ENCODE measurements at places on chromosomes 5 and 9.

GRCh38 chr9:21429191-21429590 lies 11.0 kb upstream of the IFNA1 start:
- no peak for DNase-seq

- DNase-seq = no peak
Observed at GRCh38 chr9:113558632-113559502, 95.3 kb downstream of the RGS3 start.

GRCh38 chr5:116137544-116138378 lies 52.9 kb downstream of the COMMD10 start:
- peak; percentile 70 for DNase-seq

DNA sequence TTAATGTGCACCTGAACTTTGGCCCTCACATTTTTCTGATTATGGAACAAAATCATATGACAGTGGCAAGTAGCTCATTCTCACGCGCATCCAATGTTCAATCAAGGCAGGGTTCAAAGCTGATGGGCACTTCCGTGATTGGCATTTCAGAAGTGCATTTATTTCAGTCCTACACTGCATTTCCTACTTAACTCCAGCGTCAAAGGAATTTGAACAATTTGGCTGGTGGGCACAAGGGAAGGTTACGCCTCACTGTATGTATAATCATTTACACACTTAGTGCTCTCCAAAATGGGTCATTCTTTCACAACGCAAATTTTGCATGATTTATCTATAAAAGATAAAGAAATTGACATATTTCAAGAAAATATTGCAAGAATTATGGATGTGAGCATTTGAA lies 167.9 kb upstream of the VLDLR start:
- no peak for DNase-seq

DNA sequence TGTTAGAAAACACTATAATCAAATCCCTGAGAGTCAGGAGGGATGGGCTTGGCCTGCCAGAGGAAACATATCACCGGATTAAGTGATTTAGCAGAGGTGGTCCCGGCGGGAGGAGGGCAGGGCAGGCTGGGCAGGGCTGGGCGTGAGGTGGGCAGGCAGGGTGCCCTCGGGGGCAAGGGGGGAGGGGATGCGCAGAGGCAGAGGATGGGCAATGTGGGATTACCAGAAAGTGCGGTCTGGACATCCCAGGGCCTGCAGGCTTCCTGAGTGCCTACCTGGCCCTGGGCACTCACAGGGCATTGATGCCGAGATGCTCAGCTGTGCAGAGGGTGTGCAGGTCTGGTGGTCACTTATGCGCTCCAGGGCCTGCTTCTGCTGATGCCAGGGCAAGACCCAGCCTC lies 115.2 kb downstream of the ADAMTS2 start:
- DNase-seq = no peak

GRCh38 chr5:68086439-68086838 lies 129.1 kb upstream of the PIK3R1 start:
- DNase-seq = no peak

GRCh38 chr9:76772686-76773445 lies 8.6 kb downstream of the PCA3 start:
- no peak for DNase-seq

- no peak for DNase-seq
Observed at GRCh38 chr5:18792145-18792544, 1157.9 kb downstream of the TAF11L14 start.

- no peak for DNase-seq
Observed at GRCh38 chr5:73282383-73282782, 109.4 kb downstream of the TMEM174 start.

DNA sequence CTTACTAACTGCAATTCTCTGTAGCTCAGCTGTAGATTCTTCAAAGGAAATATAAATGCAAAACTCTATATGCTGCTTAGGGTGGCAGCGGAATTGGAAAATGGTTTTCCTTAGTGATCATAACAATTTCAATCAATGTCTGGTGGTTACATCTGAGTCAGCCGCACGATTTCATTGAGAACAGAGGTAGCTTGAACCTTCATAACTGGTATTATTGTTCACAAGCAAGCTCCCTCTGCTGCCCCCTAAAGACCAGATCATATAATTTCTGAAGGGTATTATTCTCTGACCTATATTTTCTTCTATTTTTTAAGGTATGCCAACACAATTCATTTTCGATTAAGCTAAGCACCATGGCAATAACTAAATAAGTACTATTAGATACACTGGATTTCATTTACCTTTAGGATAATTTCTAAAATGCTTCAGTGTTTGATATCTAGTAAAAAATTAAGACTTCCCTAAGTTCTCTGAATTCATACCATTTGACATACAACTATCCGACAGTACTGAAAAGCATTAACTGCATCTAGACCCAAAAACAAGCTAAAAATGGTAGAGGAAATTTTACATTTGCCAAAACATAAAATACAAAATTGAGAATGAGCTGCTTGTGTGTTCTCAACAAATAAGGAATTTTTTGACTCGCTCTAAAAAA lies 181.1 kb upstream of the SPEF2 start:
- no peak for DNase-seq

DNA sequence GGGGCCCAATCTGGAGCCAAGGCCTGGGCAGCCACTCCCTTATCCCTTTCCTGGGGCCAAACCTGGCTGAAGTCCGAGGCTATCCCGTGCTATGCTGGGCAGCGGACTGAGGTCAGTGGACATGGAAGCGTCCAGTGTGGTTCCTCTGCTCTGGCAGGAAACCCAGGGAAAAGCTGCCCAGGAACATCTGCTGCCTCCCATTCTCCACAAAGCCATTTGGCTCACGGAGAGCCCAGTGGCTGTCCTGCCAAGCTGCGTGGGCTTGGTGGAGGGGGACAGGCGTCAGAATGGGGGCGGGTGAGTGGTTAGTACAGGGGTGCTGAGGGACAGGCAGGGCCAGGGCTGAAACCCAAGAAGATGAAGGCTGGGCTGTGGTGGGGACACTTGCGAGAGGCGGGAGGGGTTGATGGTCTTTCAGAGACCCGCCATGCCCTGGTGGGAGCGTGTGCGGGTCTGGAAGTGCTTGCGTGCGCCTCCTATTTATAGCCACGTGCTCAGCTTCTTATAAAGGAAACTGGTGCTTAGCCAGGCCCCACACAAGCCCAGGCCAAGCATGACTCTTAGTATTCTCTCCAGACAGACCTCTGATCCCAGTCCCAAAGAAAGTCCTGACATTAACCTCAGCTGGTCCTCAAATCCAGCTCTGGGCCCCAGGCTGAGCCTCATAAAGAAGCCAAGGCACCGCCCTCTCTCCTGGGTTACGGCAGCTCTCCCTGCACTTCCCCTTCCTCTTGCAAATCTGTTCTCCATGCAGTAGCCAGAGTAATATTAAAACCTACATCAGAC lies 9.4 kb upstream of the SLC6A7 start:
- no peak for DNase-seq

- DNase-seq = no peak
Observed at GRCh38 chr5:10726179-10726912, 34.7 kb downstream of the DAP start.

DNA sequence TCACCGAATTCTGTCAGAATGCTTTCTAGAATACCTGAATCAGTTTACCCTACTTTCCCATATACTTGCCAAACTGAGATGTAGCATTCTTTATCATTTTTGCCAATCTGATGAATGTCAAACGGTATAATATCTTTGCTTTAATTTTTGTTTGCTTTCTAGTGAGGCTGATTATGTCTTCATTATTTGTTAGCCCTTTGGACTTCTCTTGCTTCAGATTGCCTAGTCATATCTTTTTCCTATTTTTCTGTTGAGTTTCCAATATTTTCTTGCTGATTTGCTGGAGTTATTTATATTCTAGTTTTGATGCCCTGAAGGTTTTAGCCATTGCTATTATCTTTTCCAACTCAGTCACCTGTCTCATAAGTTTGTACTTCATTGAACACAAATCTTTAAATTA lies 40.3 kb upstream of the GPBP1 start:
- DNase-seq = no peak

DNA sequence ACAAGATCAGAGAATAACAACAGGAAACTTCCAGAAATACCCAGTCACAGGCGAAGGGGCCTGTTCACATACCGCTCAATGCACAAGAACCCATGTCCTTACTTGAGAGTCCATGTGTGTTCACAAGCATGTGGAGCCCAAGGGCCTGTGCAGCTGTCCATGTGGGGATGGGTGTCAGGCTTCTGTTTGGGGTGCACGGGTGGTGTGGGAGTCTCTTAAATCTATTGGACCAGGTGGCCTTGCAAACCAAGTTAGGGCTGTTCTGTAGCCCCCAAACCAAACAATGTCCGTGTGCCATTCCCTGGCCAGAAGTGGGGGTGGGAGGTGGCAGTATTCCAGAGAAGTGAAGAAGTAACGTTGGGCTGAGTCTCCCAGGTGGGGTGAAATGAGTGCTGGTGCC lies 222.3 kb downstream of the PBX3 start:
- DNase-seq = no peak

DNA sequence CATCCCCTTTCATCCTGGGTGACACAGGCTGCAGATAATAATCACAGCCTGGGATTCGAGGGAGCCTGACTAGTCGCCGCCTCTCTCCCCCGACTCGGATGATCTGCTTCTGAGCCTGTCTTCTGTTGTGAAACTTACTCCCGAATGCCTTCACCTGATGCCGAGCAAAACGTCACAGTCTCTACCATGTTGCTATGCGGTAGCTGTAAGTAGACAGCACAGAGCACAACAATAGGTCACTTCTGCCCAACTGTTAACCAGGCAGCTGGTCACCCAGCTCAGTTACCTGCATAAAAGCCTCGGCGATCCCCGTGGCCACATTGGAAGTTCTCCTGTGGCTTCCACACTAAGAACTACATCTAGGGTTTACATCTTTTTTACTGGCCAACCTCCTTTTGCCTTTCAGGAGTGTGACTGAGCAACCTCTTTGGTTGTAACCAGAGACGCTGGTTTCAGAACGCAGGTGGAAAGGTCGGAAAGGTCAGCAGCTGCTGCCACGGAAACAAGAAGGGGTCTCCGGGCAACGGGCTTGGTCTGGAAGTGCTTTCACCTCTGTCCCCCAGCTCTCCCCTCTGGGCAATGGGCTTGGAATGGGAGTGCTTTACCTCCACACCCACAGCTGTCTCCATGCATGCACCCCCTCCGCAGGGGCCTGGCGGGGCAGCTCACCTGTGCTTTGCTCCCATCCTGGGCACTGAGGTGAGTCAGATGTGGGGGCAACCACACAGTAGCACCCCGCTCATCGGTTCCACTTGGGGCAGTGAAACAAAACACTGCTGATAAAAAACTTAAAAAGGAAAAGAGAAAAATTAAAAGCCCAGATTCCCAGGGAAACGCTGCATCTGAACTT lies 7.6 kb upstream of the PPP1R26 start:
- DNase-seq = no peak

- no peak for DNase-seq
Observed at GRCh38 chr5:89178541-89178940, 295.6 kb upstream of the MEF2C start.

GRCh38 chr9:78297672-78297961 lies 692 bp downstream of the PSAT1 start:
- DNase-seq = no peak

DNA sequence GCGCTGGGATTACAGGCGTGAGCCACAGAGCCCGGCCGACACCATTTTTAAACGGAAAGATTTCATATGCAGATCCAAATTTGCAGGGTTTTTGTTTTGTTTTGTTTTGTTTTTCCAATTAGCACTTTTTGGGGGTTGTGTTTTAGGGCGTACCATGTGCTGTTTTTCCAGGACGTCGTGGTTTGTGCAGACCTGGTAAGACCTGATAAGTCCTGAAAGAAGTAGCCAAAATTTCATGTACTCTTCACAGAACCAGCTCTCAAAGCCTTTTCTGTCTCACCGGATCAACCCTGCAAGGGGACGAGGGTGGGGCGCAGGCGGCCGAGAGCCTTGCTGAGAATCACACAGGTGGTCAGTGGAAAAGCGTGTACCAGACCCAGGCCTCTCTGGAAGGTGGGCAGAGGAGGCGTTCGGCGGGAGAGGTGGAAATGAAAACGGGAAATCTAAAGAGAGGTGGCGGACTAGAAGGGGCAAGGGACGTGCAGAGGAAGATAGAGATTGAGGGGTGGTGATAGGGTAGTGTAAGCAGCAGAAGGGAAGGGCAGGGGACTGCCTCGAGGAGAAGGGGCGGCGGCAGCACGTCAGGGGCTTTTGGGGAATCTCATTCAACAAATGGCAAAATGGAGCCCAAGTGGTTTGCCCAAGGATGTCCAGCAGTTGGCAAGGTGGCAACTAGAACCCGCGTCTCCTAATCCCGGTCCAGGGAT lies 1.1 kb upstream of the FAF2 start:
- peak; percentile 53 for DNase-seq

GRCh38 chr9:137169896-137170358 lies at the start of gene LRRC26:
TSS of gene LRRC26 (minus strand) at chr9:137170051. CDS start at chr9:137169943, 108 bp downstream.
- no peak for DNase-seq

- DNase-seq = no peak
Observed at GRCh38 chr5:65663804-65664521, 39.1 kb downstream of the SHLD3 start.

DNA sequence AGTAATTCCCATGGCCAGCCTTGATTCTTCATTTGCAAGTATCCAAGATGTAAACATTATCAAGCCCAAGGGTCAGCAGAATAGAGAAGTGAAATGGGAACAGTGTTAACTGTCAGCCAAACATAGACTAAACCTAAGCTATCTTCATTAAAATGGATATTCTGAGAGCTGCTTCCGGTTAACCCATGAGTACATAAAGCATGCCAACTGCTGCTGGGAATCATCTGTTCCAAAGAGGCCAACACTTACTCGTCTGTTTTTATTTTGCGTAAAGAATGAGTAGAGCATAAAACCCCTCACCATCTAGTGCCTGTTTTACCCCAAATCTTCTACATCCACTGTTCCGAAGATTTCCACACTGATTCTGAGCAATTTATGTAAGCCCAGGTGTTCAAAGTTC lies 257.6 kb downstream of the GLIS3 start:
- DNase-seq = no peak

GRCh38 chr9:8434621-8435020 lies 635.0 kb upstream of the DMAC1 start:
- DNase-seq = no peak

DNA sequence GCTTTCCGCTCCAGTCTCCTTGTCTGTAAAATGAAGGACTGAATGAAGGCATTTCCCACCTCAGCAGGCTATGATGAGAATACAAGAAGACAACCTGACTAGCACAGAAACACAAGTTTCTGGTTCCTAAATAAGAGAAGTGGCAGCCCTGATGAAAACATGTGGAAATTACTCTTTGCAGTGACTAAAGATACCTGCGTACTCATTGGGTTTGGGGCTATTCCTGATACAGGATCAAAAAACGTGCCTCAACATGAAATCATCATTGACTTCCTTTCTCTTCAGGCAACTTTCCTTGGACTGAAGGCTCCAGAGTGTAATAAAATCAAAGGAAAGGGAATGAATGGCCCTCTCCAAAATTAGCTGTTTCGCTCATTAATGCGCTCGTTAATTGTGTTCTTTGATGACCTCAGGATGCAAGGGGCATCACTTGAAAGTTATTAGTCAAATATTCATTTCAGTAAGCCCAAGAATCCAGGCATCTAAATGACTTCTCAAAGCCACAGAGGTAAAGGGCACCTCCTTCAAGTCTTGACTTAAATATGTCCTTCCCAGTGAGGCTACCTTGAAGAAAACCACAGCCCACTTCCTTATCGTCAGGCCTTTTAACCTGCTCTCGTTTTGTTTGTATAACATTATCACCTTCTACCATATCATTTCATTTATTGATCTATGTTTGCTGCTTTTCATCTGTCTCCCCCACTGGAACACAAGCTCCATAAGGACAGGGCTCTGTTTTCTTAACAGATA lies 68.9 kb downstream of the RASEF start:
- DNase-seq = no peak

GRCh38 chr5:58378613-58379390 lies 81.1 kb downstream of the PLK2 start:
- no peak for DNase-seq

GRCh38 chr5:140710899-140711552 lies 10.8 kb downstream of the ZMAT2 start:
- DNase-seq = peak; percentile 77

- no peak for DNase-seq
Observed at GRCh38 chr5:66443462-66444130, 152.6 kb upstream of the MAST4 start.

Data from natural killer cell (primary cell).